Activated CD4-positive, CD25-positive, alpha-beta regulatory T cell treated with anti-CD3 and anti-CD28 coated beads, Interleukin-2, amount 50 U/mL, for 16 hours (primary cell): ENCODE measurements at places on chromosomes 16 and 17.

GRCh38 chr17:39598047-39598481 lies 9.7 kb downstream of the NEUROD2 start:
- no peak for DNase-seq

GRCh38 chr17:9902120-9902519 lies 3.0 kb downstream of the RCVRN start:
- no peak for DNase-seq

DNA sequence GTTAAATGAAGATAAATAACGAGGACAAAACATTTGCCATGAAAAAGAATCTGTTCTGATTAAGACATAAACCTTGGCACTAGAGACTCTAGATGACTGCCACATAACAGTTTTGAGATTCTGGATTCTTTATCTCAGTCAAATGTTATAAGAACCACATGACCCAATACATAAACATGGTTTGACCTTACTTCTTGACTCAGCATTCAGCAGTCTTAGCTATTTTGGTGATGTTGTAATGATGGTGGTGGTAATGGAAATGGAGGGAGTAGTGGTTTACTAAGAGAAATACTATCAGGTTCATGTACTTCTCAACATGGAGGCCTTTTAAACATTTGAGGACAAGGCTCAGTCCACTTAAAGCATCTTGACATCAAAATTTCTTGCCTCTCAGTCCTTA lies 925.4 kb downstream of the CDH11 start:
- DNase-seq = no peak

GRCh38 chr16:4317532-4318450 lies 1.9 kb downstream of the GLIS2 start:
- no peak for DNase-seq

- DNase-seq = no peak
Measured at GRCh38 chr16:67953641-67954375, 9.9 kb upstream of the LCAT start.

GRCh38 chr16:54034684-54035083 lies 251.9 kb downstream of the IRX3 start:
- DNase-seq = no peak

GRCh38 chr16:77403732-77404131 lies 31.1 kb downstream of the ADAMTS18 start:
- DNase-seq = no peak

- no peak for DNase-seq
Measured at GRCh38 chr16:87436225-87437172, 44.4 kb downstream of the MAP1LC3B start.

GRCh38 chr16:20781697-20782096 lies 17.9 kb downstream of the ACSM3 start:
- DNase-seq = no peak
